Natural killer cell (primary cell): ENCODE measurements at places on chromosomes 1 and 21.

DNA sequence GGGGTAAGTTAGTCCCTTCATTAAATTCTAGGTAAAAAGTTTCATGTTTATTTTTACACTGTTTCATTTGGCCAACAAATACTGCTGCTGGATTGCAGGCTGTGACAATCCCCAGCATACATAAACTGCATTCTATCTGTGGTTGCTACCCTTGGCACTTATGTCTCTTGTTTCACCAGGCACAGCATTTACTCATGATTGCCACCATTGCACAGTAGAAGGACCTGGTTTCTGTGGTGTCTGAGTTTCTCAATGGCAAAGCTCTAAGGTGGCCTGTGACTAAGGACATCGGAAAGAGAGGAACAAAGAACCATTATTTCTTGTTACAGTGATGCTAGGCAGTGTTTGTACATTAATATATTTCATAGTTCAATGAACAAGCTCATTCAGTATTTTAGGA lies 878.4 kb upstream of the NEGR1 start:
- no peak for DNase-seq

- no peak for DNase-seq
Measured at GRCh38 chr1:118244194-118244593, 59.2 kb upstream of the SPAG17 start.

- DNase-seq = no peak
Measured at GRCh38 chr21:37546299-37546908, 179.8 kb downstream of the DYRK1A start.

- DNase-seq = no peak
Measured at GRCh38 chr1:188466539-188466938, 1637.8 kb downstream of the PLA2G4A start.

- DNase-seq = peak; percentile 64
Measured at GRCh38 chr1:206470692-206471414, 577 bp downstream of the IKBKE start.

GRCh38 chr1:201660931-201661822 lies 122.2 kb downstream of the NAV1 start:
- no peak for DNase-seq

DNA sequence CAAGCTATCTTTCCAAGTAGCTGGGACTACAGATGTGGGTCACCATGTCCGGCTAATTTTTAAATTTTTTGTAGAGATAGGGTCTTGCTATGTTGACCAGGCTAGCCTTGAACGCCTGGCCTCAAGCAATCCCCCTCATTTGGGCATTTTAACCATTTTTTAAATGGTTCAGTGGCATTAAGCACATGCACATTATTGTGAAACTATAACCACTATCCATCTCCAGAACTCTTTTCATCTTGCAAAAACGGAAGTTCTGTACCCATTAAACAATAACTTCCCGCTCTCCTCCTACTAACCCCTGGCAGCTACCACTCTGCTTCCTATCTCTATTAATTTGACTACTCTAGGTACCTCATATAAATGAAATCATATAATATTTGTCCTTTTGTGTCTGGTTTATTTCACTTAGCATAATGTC lies 4.8 kb upstream of the IL6R start:
- no peak for DNase-seq

GRCh38 chr1:43942411-43942810 lies 4.3 kb upstream of the IPO13 start:
- DNase-seq = no peak
